ENCODE measurements at places on chromosomes 11 and 22.

- DNase-seq, result no peak
These were observed 1307.5 kb upstream of the TENM4 start for GRCh38 chr11:80748207-80748925.

DNA sequence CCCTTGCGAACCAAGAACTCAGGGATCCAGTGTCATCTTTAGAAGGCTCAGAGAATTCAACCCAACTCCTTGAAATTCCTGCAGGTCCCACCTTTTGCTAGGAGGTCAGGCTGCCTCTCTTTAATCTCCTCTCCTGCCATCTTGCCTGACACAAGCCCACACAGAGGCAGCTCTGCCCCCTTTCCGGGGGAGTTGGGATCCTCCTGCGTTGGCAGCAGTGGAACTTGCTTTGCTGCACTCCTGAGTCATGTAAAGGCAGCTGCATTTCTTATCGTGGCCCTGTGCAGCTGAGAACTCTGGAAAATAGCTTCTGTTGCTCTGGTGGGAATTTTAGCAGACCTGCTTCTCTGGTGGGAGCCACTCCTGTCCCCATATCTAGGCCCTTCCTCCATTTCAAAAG is 142.3 kb upstream of the TBCEL start:
- no peak for DNase-seq

- no peak for DNase-seq
These were observed 110.2 kb upstream of the SESN3 start for GRCh38 chr11:95341221-95341620.

DNA sequence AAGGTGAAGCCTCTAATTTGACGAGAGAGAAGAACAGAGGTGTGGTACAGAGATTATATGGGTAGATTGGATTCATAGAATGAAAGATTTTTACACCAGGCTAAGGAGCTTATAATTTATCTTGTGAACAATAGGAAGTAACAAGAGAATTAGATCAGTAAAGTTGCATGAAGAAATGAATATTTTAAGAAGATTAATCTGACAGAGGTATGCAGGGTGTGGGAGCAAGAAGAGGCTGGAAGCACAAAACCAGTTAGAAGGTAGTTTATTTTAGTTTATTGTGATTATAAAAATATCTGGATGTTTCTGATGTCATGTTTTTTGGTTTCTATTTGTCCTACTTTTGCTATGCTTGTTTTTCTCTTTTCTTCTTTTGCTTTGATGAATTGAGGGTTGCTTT is 15.7 kb downstream of the SLC5A12 start:
- DNase-seq, result no peak

GRCh38 chr22:29810216-29810615 is 27.9 kb downstream of the ASCC2 start:
- DNase-seq, result no peak

- no peak for DNase-seq
These were observed 193.6 kb upstream of the DDI1 start for GRCh38 chr11:103842795-103843194.

GRCh38 chr11:31199378-31199777 is 170.2 kb downstream of the DCDC1 start:
- no peak for DNase-seq

DNA sequence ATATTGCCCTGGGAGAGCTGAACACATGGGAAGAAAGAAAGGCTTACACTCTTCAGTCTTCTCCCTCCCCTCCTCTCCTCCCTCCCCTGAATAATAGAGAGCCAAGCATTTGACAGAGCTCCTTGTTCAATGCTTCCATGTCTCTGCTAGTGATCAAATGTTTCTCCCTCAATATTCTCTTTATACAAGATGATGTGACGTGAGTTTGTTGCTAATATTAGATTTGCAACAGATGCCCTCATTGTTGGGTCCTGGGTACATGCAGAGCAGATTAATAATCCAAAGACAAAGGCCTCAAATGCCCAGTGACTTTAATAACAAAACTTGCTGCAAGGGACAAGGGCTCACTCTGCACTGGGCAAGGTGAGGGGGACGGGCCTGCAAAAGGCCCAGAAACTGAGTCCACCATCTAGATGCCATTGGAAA is 7.1 kb upstream of the ENDOD1 start:
- no peak for DNase-seq

GRCh38 chr11:2541881-2542361 is 97.1 kb downstream of the KCNQ1 start:
- DNase-seq, result no peak

- DNase-seq, result no peak
These were observed 283.8 kb downstream of the CADM1 start for GRCh38 chr11:115220423-115220822.

DNA sequence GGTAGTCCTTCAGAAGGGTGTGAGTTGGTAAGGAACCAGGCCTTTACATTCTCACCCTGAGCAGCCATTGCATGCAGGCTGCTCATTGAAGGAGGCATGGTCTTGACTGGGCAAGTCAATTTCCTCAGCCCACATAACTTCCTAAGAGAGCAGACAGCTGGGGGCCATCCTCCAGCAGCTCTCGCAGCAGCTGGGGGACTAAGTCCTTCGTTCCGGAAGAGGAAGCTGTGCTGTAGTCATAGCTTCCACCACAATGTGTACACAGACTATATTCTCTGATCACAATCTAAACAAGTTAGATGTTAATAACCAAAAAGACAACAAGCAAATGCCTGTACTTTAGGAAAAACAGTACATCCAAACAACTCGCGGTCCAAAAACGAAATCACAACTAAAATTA is 30.1 kb upstream of the MPPED1 start:
- DNase-seq, result no peak

DNA sequence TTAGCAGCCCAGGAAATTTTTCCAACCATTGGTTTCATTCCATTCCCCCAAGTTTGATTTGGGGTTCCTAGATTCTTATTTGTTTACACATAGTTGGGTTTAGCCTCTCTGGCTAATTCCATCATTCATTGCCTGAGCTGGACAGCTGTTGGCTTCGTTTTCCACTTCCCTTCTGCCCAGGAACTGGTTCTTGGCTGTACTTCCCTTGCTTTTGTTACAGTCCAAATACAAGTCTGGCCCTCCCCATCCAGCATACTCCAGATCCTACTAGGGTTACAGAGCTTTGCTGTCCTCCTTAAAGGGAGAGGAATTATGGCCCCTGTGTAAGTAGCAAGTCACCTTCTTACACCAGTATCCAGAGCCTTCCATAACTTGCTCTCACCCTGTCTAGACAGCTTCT is 356.3 kb downstream of the FAT3 start:
- DNase-seq, result no peak

DNA sequence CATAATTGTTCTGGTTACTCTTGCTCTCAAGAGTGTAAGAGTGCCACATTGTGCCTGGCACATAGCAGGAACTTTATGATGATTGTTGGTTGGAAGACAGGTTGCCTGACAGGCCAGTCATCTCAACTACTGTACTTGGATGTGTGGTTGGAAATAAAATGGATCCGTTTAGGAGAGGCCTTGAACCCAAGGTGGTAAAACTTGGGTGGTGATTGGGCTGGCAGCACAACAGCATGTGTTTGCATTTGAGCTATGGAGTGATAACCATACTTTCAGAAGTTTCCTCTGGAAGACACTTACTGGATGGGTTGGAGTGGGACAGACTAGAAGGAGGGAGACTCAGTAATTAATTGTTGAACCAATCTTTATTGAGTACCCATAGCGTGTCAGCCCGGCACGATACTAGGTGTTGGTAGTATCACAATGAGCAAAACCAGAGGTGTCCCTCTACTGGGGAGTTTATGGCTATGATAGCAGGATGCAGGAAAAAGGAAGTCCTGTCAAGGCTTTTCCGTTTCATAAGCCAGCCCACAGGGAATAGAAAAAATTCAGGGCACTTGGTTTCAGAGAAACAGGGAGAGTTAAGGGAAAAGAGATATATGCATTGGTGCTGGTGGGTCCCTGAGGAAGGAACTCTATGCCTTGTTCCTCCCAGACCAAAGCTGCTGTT is 3.1 kb upstream of the TMEM109 start:
- DNase-seq, result no peak

GRCh38 chr11:126628790-126629621 is 273.5 kb downstream of the ST3GAL4 start:
- no peak for DNase-seq

DNA sequence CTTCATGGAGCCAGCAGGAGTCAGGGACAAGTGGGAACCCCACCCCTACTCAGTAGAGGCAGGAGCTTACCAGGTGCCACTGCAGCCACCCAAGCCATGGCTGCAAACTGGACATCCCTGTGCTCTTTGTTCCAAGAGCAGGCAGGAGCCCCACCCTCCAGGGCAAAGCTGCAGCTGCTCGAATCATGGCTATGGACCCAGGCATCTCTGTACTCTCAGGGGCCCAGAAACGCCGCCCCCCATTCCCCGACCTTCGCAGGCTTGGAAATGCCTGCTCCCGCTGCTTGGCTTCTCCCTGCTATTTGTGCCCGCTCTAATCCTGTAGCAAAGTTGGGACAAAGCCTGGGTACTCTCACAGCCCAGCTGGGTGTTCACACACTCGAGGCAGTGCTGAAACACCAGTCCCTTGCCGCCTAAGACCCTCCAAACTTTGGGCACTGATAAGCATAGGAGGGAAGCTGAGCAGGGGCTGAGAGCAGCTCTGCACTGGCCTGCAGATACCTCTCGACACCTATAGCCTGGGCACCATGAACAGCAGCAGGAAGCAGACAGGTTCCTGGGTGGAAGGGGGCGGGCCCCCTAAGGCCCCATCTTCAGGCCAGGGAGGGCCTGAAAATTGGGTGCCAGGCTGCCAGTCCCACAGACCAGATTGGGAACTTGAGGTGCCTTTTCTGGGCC is 402.4 kb downstream of the LRRC4C start:
- no peak for DNase-seq

GRCh38 chr11:1203505-1204271 is 19.2 kb upstream of the MUC5B start:
- no peak for DNase-seq

DNA sequence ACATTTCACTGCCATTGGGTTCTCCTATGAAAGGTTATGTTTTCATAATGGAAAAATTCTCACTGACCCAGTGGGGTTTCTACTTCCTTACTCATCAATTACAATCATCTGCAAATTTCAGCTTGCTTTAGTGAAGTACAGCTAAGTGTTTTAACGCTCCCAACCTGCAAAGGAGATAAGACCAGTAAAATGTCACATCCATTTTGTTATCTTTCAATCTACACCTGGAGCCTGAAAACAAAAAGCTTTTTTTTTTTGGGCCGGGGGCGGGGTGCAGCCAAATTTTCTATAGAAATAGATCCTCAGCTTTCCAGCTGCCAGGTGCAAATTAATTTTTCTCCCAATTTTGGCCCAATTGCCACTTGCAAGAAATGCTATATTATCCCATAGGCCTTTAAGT is 40.6 kb downstream of the CADM1 start:
- no peak for DNase-seq

GRCh38 chr11:5283086-5283485 is 13.3 kb upstream of the HBE1 start:
- no peak for DNase-seq

- no peak for DNase-seq
These were observed 145.3 kb downstream of the NCAM1 start for GRCh38 chr11:113106507-113106906.

DNA sequence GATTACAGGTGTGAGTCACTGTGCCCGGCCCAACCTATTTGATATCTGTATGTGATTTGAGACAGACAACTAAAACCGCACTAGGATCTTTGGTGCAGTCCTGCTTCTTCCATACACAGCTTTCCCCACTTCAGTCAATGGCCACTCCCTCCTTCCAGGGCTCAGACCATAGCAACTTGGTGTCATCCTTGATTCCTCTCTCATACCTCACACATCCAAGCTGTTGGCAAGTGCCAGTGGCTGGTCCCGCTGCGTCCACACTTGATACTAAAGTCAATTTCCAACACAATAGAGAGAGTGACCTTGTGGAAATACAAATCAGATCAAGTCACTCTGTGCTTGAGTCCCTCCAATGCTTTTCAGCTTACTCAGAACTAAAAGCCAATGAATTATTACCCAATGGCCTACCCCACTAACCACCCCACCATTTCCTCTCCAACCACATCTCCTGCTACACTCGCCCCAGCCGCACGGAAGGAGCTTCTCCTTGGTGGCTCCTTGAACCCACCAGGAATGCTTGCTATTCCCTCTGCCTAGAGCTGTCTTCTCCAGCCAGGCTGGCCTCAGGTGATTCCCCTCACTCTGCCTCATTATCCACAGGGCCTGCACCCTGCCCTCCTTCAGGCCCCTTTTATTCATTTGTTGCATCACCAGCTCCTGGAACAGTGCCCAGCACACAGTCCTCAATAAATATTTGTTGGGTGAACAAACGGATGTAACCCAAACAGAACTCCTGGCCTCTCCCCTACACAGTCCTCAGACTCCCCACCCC is 12.9 kb downstream of the ABTB2 start:
- no peak for DNase-seq

DNA sequence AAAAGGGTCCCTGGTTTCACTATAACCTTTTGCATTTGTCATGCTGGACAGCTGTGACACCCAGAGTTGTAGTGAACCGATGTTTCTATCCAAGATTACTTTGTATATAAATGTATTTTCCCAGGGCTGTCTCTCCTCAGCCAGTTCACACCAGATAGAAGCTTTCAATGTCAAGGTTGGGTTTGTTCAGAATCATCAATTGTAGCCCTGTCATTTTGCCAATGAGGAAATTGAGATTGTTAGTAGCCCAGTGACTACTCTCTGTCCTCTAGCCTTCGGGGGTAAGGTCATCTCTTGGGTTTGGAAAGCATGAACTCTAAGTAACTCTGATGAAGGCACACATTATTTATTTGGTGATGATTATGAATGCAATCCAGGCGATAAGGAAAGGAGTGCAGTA is 165.6 kb downstream of the DBX1 start:
- no peak for DNase-seq

DNA sequence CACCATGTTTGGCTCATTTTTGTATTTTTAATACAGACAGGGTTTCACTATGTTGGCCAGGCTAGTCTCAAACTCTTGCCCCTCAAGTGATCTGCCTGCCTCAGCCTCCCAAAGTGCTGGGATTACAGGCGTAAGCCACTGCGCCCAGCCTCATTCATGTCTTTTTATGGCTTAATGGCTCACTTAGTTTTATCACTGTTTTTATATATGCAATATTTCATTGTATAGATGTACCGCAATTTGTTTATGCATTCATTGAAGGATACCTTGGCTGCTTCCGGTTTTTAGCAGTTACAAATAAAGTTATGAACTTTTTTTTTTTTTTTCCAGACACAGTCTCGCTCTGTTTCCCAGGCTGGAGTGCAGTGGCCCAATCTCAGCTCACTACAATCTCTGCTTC is 5.5 kb upstream of the TCN2 start:
- no peak for DNase-seq

GRCh38 chr11:113317339-113317738 is 3.0 kb downstream of the TTC12 start:
- no peak for DNase-seq

- no peak for DNase-seq
These were observed 21.9 kb downstream of the SAMM50 start for GRCh38 chr22:43976861-43977795.

DNA sequence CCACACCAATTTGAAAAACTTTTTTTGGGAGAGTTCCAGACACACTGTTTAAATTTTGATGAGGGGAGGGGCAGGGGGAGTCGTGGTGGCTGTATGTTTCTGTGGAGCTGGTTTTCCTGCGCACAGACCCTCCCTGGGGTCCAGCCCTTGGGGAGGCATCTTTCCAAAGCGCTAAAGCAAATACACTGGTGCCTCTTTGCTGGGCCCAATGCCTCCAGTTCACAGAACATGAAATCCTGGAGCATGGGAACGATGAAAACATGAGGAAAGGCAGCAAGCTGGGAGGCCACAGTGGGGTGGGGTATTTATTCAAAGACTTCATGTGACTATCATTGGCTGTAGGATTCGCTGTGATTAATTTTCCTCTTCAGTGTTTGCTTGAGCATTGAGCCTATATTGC is 135.3 kb downstream of the CCDC34 start:
- no peak for DNase-seq

- no peak for DNase-seq
These were observed 34.8 kb upstream of the POU2AF1 start for GRCh38 chr11:111413849-111414248.

- DNase-seq, result no peak
These were observed 40.8 kb downstream of the APOL1 start for GRCh38 chr22:36293606-36294292.
